ENCODE measurements at places on chromosomes 13 and 19. TPM values are rescaled to one million over a fixed set of nuclear protein-coding genes. Genes with fewer than 3 reads are reported as not detected.

The FGF22 gene
- total RNA-seq = 0.10 TPM

The ZNF549 gene
- total RNA-seq = 9.2 TPM

The DPF1 gene
- total RNA-seq = not detected

The AP1M1 gene
- 53.7 TPM for total RNA-seq

The CEACAM1 gene
- total RNA-seq = 0.69 TPM

The FTL gene
- 1,436 TPM for total RNA-seq

The NMRK2 gene
- not detected for total RNA-seq

The LIM2 gene
- not detected for total RNA-seq

The ZNF540 gene
- 0.45 TPM for total RNA-seq

The TFDP1 gene
- total RNA-seq = 72.9 TPM

The CGB8 gene
- total RNA-seq = not detected

The TPTE2 gene
- total RNA-seq = not detected
